Sigmoid colon (tissue), 7 donors: ENCODE measurements at places on chromosomes 7 and 10. TPM values are rescaled to one million over a fixed set of nuclear protein-coding genes. Genes with fewer than 3 reads are reported as not detected.

DNA sequence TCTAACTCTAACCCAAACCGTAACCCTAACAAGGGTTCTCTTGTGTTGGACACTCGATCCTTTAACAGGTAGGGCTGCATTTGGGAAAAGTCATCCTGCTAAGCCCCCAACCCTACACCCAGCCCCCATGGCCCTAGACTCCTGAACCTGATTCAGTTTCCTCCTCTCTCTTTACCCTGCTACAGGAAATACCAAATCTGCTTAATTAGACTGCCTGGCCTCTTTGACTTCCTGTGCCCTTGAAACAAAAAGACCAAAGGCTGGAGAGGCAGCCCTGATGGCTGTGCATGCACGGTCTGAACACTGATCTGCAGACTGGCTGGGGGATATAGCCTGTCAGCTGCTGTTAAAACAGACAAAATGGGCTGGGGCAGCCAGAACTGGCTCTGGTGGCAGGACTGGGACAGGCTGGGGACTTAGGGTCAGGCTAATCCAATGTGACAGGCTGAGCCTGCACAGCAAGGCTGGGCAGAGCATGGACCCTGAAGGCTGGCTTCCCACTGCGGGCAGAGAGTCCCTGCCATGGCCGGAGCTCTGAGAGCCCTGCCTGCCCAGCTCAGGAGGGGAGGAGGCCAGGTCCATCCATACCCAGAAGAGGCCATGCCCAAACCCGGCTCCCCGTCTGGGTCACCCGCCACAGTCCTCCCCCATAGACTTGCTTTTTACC lies 51.0 kb upstream of the MSMB start:
- no peak for DNase-seq

- no peak for DNase-seq
Observed at GRCh38 chr7:156224833-156225225, 412.6 kb upstream of the SHH start.

GRCh38 chr10:101015582-101015973 lies 15.4 kb downstream of the PDZD7 start:
- DNase-seq: no peak

DNA sequence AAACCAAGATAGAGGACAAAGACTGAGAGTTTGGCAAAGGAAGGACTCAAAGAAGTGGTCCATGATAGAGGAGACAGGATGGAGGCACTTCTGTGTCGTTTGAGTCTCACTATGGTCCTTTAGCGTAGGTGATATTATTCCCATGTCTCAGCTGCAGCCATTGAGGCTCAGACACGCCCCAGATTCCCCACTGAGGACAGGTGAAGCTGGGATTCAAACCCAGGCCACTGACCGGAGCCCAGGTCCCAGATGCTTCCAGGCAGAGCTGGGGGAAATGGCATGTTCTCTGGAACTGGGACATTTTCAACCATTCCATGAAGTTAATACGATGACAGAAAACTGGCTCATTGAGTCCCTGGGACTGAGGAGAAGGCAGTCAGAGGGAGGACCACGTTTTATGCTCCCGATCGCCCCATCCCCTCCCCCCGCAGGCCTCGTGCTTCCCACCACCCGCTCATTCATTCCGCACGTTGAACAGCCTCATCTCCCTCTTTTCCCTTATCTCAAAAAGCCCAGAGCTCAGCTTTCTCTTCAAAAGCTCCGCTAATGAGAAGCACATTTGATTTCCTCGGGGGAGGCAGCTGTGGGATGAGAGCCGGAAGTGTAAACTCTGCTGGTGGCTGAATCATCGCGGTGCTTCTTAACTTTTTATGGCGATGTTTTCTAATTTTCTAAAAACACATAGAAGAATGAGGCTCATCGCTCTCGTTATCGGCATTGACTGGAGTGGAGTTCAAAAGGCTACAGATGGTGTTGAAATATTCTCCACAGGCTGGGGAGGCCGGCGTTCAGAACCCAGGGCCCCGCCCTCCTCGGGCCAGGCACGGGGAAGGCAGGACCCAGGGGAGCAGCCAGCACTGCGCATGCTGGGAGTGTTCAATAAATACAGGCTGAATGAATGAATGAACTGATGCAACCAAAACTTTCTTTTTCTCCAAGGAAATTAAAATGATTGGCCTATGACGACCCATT lies 64.0 kb downstream of the OAT start:
- DNase-seq: no peak

GRCh38 chr7:101531726-101532357 lies 97.3 kb downstream of the MYL10 start:
- DNase-seq: no peak

DNA sequence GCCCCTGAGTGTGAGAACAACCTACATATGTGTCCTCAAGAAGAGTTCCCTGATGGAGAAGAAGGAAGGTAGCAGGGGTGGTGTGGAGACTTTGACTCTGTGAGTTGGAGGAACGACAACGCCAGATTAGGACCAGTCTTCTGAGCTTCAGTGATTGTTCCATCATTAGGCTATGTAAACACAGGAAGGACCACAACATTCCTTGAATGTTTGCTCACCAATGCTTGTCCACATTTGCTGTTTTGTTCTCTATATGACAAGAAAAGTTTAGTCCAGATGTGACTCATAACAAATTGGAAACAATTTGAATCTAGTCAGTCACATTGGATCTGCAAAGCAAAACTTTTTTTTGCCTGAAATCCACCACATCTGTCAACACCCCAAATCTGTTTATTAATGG lies 62.7 kb downstream of the ENTPD1 start:
- DNase-seq: no peak

Gene ENKUR
- not detected for total RNA-seq

GRCh38 chr7:111459065-111459756 lies 103.1 kb downstream of the IMMP2L start:
- no peak for DNase-seq

Gene SPDYE5
- total RNA-seq: not detected

DNA sequence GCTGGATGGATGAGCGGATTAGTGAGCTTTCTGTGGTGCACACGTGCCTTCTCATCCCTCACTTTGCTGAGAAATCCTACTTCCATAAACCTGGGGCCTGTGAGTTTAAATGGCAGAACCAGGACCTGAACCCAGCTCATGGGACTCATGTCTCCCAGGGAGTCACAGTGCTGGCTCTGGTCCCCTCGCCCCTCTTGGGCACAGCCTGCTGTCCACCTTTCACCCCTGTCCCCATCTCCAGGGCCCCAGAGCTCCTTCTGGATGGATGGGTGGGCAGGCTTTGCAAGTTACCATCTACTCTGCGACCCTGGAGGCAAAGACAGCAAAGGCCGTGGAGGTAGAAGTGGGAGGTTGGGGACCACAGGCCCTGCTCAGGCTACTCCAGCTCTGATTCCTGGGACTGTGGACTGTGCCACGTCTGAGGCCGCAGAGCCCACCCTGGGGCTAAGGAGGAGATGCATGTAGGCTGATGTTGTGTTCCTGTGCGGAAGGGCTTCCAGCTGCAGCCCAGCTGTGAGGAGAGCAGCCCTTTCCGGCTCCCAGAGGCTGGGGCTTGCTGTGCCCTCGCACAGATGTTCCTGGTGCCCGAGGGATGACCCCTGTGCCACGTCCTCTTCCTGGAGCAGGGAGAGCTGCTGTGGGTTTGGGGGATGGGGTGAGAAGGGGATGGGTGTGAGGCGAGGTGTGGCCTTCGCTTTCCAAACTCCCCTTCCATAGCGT lies 40.3 kb downstream of the PRF1 start:
- DNase-seq: peak; percentile 45

Gene PNLIPRP3
- total RNA-seq: not detected

Gene CFAP43
- total RNA-seq: 0.83 TPM

GRCh38 chr7:70419526-70420380 lies 712.2 kb upstream of the GALNT17 start:
- DNase-seq: no peak

DNA sequence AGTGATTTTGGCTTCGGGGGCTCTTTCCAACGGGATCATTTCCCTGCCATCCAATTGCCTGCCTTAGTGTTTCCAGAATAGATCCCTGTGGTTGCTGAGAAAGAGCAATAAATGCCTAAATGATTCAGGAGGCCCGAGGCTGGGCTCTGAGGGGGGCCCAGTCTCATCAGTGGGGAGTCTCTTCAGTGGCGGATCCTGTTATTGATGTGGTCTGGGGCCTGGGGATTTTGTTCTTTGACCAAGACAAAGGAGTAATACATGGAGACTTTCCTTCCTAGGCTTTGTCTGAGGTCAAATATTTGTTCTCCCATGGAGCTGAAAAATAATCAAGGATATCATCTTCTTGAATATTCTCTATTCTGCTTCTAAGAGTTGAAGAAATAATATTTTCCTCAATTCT lies 40.8 kb downstream of the TAS2R41 start:
- DNase-seq: no peak

DNA sequence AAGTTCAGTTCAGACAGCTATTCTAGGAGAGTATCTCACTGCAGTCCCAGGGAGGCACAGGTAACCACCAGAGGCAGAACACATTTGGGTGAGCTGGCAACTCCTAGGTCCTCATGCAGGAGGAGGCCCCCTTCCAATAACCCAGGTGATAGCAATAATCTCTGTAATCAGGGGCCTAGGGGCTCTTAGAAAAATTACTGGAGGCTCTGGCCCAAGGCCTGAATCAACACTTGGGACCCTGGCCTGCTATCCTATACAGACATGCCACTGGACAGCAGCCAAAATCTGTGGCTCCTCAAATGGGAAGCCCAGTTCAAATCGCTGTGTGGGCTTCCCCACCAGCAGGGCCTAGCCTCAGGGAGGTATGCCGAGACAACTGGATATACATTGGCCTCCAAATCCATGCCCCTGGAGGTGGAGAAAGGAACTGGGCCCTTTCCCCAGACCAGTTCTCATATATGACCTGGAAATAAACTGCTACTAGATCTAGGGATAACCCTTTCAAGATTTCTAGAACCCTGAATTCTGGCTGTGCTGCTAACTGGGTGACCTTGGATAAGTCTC lies 1.6 kb downstream of the AVPI1 start:
- peak; percentile 73 for DNase-seq

DNA sequence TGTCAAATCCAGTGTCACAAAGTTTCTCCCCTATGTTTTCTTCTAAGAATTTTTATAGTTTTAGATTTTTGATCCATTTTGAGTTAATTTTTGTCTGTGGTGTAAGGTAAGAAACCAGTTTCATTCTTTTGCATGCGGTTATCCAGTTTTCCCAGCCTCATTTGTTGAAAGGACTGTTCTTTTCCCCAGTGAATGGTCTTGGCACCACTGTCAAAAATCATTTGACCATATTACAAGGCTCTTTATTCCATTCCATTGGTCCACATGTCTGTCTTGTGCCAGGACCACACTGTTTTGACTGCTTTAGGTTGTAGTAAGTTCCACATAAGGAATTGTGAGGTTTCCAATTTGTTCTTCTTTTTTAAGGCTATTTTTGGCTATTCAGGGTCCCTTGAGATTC lies 64.0 kb downstream of the INPP5A start:
- no peak for DNase-seq

Gene CFAP70
- total RNA-seq: 1.8 TPM

- no peak for DNase-seq
Observed at GRCh38 chr7:40843338-40843985, 708.7 kb downstream of the SUGCT start.

DNA sequence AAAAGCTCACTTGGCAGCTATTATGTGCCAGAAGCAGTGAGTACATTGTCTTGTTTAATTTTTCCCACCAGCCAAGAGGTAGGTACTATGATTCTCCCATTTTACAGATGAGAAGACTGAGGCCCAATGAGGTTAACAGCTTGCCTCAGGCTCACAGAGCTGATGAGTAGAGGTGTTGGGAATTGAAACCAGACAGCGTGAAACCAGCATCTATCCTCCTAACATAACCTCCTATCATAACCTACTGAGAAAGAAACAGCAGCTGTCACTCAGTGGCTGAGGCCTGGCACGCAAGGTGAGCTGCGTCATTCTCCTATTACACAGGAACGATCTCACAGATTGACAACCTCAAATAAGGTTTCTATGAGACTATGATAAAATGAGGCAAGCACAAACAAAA lies 6.2 kb downstream of the PYROXD2 start:
- DNase-seq: no peak

DNA sequence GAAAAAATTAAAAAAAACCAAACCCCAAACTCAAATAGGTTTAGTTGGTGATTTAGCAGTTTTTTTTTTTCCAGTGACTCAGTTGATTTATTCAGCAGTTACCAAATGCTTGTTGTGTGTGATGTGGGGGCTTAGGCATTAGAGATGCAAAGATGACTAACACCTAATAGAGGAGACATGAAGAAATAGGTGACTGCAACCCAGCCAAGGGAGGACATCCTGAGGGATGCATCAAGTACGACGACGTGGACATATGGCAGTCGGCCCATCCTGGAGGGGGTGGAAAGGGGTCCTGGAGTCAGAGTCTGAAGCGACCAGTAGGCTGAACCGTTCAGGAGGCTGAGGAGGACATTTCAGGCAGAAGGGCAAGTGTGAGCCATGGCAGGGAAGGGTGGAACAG lies 35.5 kb downstream of the LRMDA start:
- DNase-seq: no peak

Gene FXYD4
- total RNA-seq: not detected

DNA sequence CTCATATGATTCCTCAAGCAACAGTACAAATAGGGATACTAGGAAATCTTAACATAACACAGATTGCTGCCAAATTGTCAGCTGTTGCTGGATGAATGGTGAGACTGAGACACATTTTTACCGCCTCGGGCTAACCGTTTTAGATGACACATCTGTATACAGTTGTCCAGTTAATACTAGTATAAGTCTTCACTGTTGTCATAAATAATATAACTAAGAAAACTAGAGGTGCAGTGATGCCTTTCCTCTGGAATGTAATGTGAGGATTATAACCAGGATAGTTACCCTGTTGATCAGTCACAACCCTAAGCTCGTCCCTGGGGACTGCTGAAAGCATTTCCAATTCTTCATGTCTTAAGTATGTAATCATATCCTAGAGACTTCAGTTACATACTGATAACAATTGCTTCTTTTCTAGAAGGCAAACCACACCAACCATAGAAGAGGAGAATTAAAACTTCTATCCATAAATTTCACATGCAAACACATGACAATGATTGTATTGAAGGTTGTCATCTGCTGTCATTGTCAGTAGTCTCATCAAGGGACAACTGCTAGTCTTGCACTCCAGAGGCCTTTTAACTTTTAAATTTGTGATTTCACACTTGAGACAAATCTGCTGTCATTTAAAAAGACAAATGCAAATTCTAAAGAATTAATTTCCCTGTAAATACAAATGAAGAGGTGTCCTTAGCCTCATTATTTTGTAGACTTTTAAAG lies 100.4 kb upstream of the SEMA3D start:
- DNase-seq: no peak

Gene CDC14C
- not detected for total RNA-seq

- no peak for DNase-seq
Observed at GRCh38 chr10:53601260-53601875, 828.8 kb upstream of the MBL2 start.

Gene CALML3
- total RNA-seq: not detected
